ENCODE measurements at places on chromosomes 4 and X.
A peak's percentile ranks its signal among the peaks of the same experiment; 100 is the strongest.

DNA sequence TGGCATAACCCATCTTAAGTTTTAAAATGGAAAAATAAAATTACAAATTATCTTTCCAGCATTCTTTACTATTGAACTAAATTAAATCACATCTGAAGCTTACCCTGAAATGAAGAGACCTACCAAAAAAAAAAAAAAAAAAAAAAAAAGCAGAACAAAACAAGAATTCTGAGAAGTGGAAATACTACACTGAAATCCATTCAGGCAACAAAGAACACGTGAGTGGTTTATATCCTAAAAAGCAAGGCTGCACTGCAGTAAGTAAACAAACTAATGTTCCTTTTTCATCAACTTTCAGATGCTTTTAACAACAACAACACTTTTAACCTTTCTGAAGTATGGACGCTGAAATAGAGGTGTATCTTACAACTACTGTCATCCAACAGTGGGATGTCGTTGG is 7.5 kb downstream of the FRYL start:
- DNase-seq, result no peak

GRCh38 chr4:27187786-27188185 is 327.1 kb downstream of the STIM2 start:
- no peak for DNase-seq

DNA sequence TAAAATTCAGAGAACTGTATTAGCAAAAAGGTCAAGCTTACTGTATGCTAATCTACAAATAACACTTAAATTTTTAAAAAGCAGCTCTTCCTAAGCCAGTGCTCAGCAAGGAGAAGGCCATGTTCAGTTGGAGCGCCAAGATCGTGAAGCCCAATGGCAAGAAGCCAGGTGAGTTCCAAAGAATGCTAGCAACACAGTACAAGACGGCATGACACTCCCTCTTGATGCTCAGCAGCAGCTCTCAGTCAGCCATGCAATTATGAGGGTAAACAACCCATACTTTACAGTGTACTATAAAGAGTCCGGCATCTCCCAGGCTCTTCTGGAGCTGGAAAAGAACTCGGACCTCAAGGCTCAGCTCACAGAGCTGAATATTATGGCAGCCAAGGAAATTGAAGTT is 34.9 kb downstream of the STX18 start:
- DNase-seq, result no peak

DNA sequence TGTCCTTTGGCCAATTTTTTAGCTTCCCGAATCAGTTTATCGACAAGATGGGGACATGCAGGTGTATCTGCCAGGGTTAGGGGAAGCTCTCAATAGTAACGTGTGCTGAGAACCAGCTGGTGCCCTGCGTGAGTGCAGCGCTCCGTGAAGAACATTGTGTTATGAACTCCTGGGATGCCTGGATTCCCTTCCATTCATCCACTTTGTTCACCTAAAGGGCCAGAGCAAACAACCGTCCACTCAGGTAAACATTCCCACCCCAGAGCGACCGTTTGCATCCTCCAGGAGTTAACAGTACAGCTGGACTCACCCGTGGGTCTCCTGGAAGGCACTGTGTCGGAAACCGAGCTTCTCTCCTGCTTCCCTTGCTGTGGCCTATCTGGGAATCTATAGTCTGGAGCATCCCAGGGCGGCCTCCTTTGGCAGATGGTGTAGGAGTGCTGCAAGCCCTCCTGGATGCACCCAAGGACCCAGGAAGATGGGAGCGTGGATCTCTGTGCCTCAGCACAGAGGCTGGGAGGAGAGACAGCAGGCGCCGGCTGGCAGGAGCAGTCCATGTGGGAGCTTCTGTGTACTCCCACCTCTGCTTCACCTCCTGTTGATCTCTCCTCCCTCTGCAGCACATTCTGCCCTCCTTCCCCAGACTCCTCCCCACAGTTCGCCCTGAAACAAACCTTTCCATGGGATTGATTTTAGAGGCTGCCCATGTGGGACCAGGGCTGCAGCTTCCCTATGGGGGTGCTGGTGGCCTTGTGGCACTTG is 62.7 kb downstream of the SHROOM2 start:
- DNase-seq, result no peak

DNA sequence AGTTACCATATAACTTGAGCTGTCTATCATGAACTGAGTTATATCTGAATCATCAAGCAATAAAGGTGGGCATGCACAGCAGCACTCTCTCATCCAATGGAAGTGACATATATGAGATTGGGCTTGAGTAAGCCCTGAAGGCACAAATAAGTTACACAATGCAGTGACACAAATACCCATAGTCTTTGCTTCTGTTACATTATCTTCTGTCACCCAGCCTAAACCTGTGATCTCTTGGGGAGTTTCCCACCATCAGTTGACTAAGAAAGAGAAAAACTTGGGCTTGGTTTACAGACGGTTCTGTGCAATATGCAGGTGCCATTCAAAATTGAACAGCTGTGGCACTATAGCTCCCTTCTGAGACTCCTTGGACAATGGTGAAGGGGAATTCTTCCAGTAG is 138.8 kb upstream of the IL15 start:
- DNase-seq, result no peak

GRCh38 chrX:130896026-130896425 is 7.0 kb downstream of the ENOX2 start:
- DNase-seq, result no peak

GRCh38 chr4:111648056-111648455 is 497.2 kb upstream of the FAM241A start:
- no peak for DNase-seq

DNA sequence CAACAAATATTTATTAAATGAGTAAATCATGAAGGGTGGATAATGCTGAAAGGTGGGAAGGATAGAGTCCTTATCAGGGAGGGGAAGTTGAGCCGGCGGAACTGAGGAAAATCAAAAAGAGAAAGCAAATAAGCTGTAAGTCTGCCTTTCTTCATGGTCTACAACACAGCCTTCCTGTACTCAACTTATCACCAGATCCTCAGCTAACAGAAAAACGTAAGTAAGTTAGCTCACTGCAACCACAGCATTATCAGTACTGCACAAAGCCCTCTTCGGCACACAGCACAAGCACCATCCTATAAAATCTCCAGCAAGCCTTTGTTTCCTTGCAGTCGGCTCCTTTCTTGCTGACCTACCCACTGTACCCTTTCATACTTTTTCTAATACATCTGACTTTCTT is 70.3 kb downstream of the CRMP1 start:
- DNase-seq, result no peak

DNA sequence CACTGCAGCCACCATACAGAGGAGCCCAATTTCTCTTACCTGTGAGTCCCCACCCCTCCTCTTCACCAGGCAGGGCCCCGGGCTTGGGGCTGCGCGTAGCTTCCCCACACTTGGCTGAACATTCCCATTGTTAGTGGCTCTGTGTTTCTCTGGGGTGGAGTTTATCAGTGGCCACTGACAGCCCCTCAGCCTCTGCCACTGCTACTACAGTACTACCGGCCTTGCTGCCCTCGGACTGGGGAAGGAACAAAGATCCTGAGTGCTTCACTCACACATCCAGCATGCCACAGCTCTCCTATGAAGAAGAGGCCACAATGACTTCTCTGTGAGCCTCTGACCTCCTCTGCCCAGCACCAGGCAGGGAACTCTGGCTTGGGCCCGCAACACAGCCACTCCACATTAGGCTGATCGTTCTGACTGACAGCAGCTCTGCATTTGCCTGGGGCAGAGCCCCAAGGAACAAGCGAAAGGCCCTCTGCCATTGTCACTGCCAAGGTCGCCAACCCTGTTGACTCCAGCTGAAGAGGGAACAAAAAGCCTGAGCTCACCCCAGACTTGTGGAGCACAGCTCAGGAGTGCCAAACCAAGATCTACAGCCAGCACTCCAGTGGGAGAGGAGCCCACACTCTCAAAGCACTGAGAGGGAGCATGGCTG is 24.0 kb downstream of the ABCB7 start:
- no peak for DNase-seq

DNA sequence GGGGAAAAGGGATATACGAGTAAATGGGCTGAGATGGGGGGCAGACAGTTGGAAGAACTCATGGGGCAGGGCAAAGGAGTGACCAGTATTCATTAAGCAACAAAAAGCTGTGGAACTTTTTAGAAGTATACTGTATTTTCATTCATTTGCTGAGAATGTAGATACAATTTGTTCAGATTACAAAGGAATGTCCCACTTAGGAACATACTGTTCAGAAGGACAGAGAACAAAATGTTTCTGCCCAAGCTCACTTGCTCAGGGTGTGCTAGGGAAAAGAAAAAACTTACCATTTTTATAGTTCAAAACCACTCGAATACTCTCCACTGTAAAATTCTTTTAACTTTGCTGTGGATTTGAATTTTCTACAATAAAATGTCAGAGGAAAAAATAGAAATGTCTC is 135.2 kb upstream of the AFF2 start:
- no peak for DNase-seq

- DNase-seq, result no peak
Observed at GRCh38 chr4:26360864-26361263, 40.0 kb downstream of the RBPJ start.

GRCh38 chr4:24968992-24969391 is 56.1 kb upstream of the CCDC149 start:
- DNase-seq, result no peak

- no peak for DNase-seq
Observed at GRCh38 chr4:111748157-111748556, 397.1 kb upstream of the FAM241A start.

DNA sequence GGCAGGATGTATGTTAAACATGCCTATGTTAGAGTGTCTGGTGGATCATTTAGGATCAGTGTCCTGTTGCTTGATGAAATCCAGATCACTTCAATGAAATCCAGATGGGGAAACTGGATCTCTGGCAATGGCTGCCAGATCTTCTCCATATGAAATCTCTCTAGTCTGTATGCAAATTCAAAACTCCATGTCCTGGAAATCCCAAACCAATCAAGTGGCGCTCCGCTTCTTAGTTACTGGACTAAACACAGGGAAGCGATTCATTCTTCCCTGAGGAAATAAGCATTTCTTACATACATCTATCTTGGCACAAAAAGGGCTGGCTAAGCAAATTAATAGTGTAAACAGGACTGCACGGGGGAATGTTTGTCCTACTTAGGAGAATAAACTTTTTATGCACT is 94.9 kb downstream of the HDAC8 start:
- no peak for DNase-seq

- no peak for DNase-seq
Observed at GRCh38 chr4:78560296-78560963, 8.9 kb downstream of the ANXA3 start.

- no peak for DNase-seq
Observed at GRCh38 chr4:41009411-41009810, 204.9 kb downstream of the APBB2 start.

- peak; percentile 63 for DNase-seq
Observed at GRCh38 chr4:51831133-51831532, 11.8 kb upstream of the DCUN1D4 start.

DNA sequence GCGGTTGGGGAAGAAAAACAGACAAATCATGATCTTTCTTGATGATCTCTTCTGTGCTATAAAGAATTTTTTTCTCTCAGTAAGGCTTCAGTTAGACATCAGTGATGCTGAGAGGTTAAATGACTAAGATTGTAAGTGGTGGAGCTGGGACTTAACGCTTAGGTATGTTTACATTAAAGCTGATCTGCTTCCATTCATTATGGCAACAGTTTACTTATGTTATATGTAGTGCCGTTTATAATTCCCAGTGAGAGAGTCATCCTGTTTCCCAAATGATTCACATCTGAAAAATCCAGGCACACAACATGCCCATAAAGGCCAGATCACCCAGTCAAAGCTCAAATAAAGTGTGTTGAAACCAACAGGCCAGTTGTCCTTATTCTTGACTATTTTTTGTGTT is 50.1 kb downstream of the CENPVL3 start:
- DNase-seq, result no peak

DNA sequence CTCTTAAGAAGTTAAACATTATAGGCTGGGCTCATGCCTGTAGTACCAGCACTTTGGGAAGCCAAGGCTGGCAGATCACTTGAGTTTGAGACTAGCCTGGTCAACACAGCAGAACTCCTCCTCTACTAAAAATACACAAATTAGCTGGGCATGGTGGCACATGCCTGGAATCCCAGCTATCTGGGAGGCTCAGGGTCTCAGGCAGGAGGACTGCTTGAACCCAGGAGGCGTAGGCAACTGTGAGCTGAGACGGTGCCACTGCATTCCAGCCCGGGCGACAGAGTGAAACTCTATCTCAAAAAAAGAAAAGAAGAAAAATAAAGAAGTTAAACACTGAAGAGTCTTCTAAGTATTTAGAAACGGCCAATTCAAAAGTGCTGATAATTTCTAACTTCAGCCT is 164.3 kb upstream of the GALNTL6 start:
- no peak for DNase-seq

DNA sequence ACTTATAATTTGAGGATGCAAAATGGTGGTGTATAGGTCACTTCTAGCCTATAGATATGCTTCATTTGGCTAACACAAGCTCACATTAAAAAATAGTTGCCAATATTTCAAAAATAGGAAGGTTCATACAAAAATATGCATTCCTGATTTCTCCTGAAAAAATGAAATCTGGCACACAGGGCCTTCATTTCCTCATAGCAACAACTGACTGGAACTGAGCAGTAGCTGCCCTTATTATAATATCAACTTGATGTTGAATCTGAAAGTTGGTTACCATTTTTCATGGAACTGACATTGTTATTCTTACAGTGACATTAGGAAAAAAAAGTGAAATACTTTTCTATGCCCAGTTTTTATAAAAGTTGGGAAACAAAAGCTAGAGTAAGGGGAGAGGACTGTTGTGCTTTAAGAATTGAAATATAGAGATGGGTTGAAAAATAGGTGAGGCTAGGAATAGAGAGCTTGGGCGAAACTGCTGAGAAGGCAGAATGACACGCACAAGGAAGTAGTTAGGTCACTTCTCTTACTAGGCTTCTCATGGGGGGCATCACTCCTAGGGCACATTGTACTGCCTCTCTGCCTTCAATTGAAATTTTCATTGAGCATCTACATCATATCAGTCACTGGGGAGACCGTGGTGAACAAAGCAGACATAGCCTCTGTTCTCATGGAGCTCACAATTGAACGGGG is 43.1 kb upstream of the C1GALT1C1 start:
- no peak for DNase-seq

Data from hematopoietic multipotent progenitor cell treated with erythropoietin and hydrocortisone succinate and interleukin-3 and kit ligand, for 17 days (in vitro differentiated cells).